Activated T-helper 1 cell treated with anti-CD3 and anti-CD28 coated beads, Interleukin-2, amount 50 U/mL, for 16 hours (primary cell): ENCODE measurements at places on chromosomes 16 and 17.

GRCh38 chr17:10698096-10698818, 863 bp downstream of the ADPRM start:
- DNase-seq = no peak

DNA sequence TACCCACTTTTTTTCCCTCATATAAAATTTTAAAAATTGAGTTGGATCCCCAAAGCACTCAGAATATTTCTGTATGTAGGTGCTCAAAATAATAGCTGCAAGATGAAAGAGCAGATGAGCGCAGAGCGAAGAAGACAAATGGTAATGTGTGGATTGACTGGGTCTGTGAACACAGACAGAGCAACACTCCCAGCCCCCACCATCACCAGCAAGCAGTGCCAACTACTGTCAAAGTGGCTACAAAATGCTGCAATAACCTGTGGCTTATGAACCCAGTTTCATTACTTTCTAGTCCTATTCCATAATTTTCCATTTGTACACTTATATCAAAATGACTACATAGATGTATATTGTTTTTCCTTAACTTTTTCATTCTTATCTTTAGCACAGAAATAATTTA, 137.2 kb downstream of the MYO1D start:
- no peak for DNase-seq

- no peak for DNase-seq
Measured at GRCh38 chr16:50568187-50568815, 20.1 kb downstream of the NKD1 start.

GRCh38 chr17:40791787-40792436, 7.8 kb downstream of the KRT28 start:
- DNase-seq = no peak

- DNase-seq = no peak
Measured at GRCh38 chr16:91484-91883, 13.5 kb downstream of the MPG start.

- no peak for DNase-seq
Measured at GRCh38 chr16:68242926-68243858, 2.0 kb upstream of the PLA2G15 start.

- DNase-seq = no peak
Measured at GRCh38 chr17:72972263-72972951, 120.1 kb downstream of the SLC39A11 start.

DNA sequence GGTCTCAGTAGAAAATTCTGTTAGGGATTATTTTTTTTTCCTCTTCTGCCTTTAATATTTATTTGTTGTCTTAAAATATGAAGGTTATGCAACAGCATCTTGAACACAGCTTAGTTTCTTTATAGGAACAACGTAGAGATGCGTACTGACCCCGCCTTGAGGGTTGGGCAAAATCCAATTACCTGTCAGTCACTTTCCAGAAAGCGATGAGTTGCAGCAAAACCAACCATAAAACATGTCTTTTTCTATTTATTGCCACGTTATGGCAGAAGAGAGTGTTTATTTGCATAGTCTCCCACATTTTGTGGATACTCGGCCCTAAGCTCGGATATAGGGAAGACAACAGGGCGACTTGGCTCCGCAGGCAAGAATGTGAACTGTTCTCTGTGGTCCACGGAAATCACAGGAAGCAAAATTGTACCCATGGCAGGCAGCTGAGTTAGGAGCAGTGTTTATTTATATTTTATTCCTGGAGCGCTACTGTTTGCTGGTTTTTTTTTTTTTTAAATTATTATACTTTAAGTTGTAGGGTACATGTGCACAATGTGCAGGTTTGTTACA, 44.3 kb upstream of the CACNG5 start:
- no peak for DNase-seq

DNA sequence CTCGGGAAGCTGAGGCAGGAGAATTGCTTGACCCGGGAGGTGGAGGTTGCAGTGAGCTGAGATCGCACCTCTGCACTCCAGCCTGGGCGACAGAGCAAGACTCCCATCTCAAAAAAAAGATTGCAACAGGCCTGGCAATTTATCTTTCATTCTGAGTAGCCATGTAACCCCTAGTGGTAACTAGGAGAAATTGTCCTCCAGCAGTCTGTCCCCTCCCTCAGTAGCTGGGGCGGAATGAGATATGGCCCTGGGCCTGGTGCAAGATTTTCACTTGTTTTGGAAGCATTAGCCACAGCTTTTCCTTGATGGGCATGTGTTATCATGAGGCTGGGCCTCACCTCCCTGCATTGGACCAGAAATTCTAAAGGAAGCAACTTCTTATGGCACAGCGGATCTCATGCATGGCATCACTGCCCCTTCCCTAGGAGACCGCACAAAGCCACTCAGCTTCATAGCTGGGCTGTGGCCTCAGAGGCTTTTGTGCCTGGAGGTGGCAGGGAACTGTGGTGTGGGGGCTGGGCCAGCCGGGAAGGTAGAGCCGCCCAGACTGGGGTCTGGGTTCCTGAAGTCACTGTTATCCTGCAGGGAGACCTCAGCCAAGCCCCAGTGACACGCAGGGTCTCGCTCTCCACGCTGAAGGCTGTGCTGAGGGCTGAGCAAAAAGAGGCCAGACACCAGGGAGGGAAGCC, 13.4 kb downstream of the NATD1 start:
- no peak for DNase-seq

- no peak for DNase-seq
Measured at GRCh38 chr17:42389899-42390298, 1.7 kb upstream of the STAT3 start.

DNA sequence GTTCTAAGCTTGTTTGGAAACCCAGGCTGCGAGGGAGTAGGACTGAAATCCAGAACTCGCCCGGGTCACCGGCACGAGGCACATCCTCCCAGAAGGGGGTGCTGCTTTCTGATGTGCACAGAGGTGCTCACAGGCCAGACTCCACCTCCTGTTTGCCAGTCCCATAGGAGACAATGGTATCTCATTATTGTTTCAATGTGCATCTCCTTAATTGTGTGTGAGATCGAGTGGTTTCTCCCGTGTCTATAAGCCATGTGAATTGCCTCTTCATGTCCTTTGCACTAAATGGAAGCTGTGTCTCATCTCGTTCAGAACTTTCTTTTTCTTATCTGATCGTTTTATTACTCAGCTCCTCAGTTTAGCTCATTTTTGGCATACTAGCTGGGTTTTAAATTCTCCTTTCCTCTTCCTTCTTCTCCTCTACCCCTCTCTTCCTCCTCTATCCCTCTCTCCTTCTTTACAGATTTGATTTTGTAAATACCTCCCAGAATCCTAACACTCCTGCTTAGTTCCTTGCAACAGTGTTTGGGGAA, 32.1 kb upstream of the PRKCB start:
- peak; percentile 48 for DNase-seq

DNA sequence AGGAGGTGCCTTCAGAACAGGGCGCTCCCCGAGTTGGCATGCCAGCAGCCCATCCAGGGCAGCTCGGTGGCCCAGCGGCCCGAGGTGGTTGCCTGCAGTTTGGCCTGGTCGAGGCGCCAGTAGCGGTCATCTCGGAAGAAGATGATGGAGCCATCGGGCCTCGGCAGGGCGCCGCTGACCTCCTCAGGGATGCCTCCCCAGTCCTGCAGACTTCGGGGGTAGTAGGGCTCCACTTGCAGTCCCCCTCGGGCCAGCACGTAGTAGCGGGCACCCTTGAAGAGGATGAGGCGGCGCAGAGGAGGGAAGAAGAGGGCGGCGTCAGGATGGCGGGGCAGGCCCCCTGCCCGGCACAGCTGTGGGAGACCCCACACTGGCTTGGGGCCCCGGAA, 5.8 kb downstream of the C17orf50 start:
- DNase-seq = no peak
